ENCODE measurements at places on chromosomes 3 and 15.

GRCh38 chr3:16136055-16136454, 38.4 kb upstream of the GALNT15 start:
- H3K4me1 ChIP-seq: no peaks in the 10 kb centered on the region
- no peak overlapping the region for H3K4me3 ChIP-seq
- no peak for DNase-seq
- H3K27ac ChIP-seq: no peak overlapping the region

- H3K27me3 ChIP-seq: no peaks in the 10 kb centered on the region
- H3K27ac ChIP-seq: no peak overlapping the region
- H3K36me3 ChIP-seq: no peaks in the 10 kb centered on the region
- no peak for DNase-seq
- no peak overlapping the region for H3K4me3 ChIP-seq
- H3K4me1 ChIP-seq: no peaks in the 10 kb centered on the region
These were observed 131.3 kb upstream of the LRTM1 start for GRCh38 chr3:55059027-55059629.

DNA sequence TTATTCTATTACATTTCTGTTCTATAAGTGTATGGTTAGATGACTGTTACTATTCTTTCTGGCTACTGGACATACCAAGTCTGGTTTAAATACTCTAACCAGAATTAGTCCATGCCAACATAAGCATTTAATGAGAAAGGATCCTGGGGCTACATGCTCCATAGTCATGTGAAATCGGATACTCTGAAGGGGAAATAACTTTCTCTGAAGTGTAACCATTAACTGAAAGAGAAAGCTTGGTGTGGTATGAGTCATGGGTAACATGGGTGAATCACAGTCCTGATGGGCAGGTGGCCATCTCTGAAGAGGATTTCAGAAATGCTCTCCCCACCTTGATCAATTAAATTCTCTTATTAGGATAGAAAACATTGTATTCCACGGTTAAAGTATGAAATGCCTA, 69.4 kb downstream of the FHIT start:
- DNase-seq: peak; percentile 12
- no peaks in the 10 kb centered on the region for H3K36me3 ChIP-seq
- H3K4me1 ChIP-seq: no peaks in the 10 kb centered on the region
- H3K27ac ChIP-seq: no peak overlapping the region

- no peaks in the 10 kb centered on the region for H3K36me3 ChIP-seq
- H3K4me1 ChIP-seq: peaks cover under 1% of the 10 kb centered on the region
- H3K4me3 ChIP-seq: no peak overlapping the region
- H3K27ac ChIP-seq: no peak overlapping the region
- H3K27me3 ChIP-seq: no peaks in the 10 kb centered on the region
These were observed 8.8 kb upstream of the TBC1D23 start for GRCh38 chr3:100252001-100252400.

GRCh38 chr3:69855436-69856162, 116.3 kb downstream of the MITF start:
- H3K27me3 ChIP-seq: no peaks in the 10 kb centered on the region
- H3K4me3 ChIP-seq: no peak overlapping the region
- H3K27ac ChIP-seq: no peak overlapping the region

- H3K27me3 ChIP-seq: no peaks in the 10 kb centered on the region
- H3K4me3 ChIP-seq: no peak overlapping the region
- peak overlapping the region; percentile 59 for H3K27ac ChIP-seq
- no peaks in the 10 kb centered on the region for H3K36me3 ChIP-seq
- DNase-seq: no peak
These were observed 10.4 kb downstream of the RAB27A start for GRCh38 chr15:55279100-55279745.

DNA sequence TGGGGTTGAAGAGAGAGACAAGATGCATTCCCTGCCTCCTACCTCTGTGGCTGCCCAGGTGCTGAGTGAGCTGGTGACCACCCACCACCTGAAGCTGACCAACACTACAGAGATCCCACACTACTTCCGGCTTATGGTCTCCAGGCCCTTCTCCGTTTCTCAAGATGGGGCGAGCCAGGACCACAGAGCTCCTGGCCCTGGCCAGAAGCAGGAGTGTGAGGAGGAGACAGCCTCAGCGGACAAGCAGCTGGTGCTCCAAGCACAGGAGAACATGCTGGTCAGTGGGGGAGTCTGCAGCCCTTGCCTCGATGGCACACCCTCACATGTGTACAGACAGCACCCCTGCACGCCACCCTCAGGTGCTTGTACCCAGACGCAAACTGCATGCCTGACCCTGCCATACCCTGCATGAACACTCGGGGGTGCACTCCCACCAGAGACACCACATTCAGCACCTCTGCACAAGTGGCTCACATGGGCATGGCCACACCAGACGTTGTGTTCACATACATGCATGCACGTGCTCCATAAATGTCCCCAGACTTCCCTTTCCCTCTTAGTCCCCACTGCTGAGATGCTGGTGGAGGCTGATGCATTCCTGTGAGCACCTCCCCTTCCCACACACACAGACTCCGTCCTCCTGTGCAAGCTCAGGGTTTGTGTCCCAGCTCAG, 19.0 kb downstream of the ACAA1 start:
- DNase-seq: peak; percentile 76
- no peaks in the 10 kb centered on the region for H3K36me3 ChIP-seq
- no peaks in the 10 kb centered on the region for H3K4me1 ChIP-seq

GRCh38 chr3:182139627-182140357, 428.1 kb downstream of the SOX2 start:
- H3K27me3 ChIP-seq: no peaks in the 10 kb centered on the region
- DNase-seq: peak; percentile 8
- H3K4me3 ChIP-seq: no peak overlapping the region
- H3K36me3 ChIP-seq: no peaks in the 10 kb centered on the region

DNA sequence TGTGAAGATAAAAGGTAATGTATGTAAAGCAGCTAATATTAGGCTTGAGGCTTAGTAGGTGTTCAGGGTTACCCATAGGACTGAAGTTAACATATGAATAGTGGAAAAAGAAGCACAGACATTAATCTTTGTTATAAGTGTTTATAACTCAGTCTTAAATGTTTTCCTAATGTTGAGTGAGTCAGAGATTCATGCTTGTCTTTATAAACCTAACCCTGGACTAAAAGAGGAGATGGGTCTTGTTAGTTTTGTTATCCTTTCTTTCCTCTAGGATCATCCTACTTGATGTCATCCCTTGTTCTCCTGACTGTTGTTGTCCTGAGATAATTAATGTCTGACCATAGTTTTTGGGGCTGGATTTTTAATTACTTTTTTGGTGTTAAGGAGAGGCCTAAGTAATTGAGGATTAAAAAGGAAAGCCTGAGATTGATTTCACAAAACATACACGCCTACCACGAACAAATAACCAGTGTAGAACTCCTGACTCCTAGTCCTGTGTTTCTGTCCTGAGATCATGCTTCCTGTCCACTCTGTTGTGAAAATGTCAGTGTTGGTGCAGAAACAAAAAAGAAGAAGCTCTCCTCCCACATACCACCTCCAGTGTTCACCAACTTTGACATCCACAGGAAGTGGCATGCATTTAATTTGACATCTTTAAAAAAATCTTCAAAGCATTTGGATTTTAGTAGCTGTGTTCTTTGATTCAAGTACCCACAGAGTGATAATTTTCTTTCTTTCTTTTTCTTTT, 8.4 kb downstream of the MITF start:
- no peaks in the 10 kb centered on the region for H3K4me1 ChIP-seq
- no peaks in the 10 kb centered on the region for H3K36me3 ChIP-seq
- no peak for DNase-seq
- no peak overlapping the region for H3K27ac ChIP-seq
- H3K4me3 ChIP-seq: no peak overlapping the region
- H3K27me3 ChIP-seq: no peaks in the 10 kb centered on the region

GRCh38 chr15:88717382-88718031, 78.7 kb downstream of the ISG20 start:
- no peak overlapping the region for H3K4me3 ChIP-seq
- H3K36me3 ChIP-seq: no peaks in the 10 kb centered on the region
- peaks cover 9% of the 10 kb centered on the region for H3K27me3 ChIP-seq

All from hepatocyte (in vitro differentiated cells).